ENCODE measurements at places on chromosomes 2 and 18. TPM values are rescaled to one million over a fixed set of nuclear protein-coding genes. Genes with fewer than 3 reads are reported as not detected.

The TAF1B gene
- 3.1 TPM for polyA plus RNA-seq

The TEX51 gene
- polyA plus RNA-seq: not detected

The ESPNL gene
- 0.08 TPM for polyA plus RNA-seq

The GAL3ST2 gene
- polyA plus RNA-seq: not detected

The SLC5A7 gene
- not detected for polyA plus RNA-seq

The NR4A2 gene
- polyA plus RNA-seq: 0.96 TPM

The POTEI gene
- not detected for polyA plus RNA-seq

The STARD6 gene
- not detected for polyA plus RNA-seq

The MYCN gene
- not detected for polyA plus RNA-seq

The LIMS2 gene
- polyA plus RNA-seq: 16.5 TPM

The CCDC150 gene
- polyA plus RNA-seq: 0.78 TPM

The CYP1B1 gene
- polyA plus RNA-seq: 2.7 TPM

The UGT1A5 gene
- polyA plus RNA-seq: 0.14 TPM

The TUBA4A gene
- polyA plus RNA-seq: 63.1 TPM

The MEP1B gene
- 0.09 TPM for polyA plus RNA-seq

The GPR45 gene
- not detected for polyA plus RNA-seq

The ARMC9 gene
- 1.4 TPM for polyA plus RNA-seq

The MLPH gene
- polyA plus RNA-seq: 25.9 TPM

The CNTNAP5 gene
- polyA plus RNA-seq: not detected

All from liver (tissue), 10 donors.